ENCODE measurements at places on chromosomes 1 and 21.

DNA sequence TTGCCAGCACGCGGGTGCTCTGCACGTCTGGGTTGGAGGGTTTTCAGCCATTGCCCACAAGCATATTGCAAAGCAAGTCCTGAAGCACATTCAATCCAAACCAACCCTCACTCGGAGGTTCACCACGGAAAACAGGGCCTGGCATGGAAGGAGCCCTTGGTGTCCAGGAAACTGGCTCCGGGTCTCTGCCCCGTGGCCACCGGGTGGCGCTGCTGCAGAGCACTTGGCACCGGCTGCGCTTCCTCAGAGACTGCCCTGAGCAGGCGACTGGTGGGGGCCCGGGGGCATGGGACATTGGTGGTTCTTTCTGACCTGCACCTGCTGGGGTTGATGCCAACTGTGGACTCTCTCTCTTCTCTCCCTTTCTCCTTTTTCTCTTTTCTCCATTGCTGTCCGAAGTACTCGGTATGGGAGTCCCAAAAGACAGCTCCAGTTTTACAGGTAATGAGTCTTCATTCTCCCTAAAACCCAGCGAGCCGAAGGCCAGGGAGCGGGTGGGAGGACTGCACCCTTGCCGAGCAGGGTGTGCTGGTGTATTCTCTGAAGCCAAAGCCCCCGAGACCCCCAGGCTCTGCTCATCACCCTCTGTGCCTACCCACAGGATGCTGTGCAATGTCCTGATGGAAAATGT is 4.1 kb upstream of the KCNAB2 start:
- DNase-seq = peak; percentile 46

DNA sequence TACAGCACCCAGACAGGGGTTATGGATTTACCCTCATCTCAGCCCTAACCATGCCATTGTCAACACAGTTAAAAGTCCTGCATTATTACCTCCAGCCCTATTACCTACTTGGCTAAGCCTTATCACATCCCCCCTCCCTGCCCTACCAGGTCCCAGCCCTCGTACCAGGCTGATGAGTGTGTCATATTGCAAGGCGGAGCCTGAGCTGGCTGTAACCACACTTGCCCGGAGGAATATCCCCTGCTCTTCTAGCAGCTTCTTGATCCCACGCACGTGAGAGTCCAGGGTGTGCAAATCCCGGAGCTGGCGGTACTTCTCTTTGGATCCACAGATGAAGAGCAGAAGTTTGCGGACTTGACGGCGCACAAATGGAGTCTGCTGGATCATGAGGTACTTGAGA is 87.4 kb downstream of the UBR4 start:
- DNase-seq = no peak

GRCh38 chr1:22048351-22049192 is 3.9 kb upstream of the CDC42 start:
- DNase-seq = peak; percentile 65

GRCh38 chr1:168531615-168532345 is 12.0 kb downstream of the XCL2 start:
- no peak for DNase-seq

GRCh38 chr1:24659166-24659904 is 16.2 kb downstream of the SRRM1 start:
- DNase-seq = no peak

GRCh38 chr1:234970401-234970730 is 158.3 kb downstream of the TOMM20 start:
- DNase-seq = no peak

DNA sequence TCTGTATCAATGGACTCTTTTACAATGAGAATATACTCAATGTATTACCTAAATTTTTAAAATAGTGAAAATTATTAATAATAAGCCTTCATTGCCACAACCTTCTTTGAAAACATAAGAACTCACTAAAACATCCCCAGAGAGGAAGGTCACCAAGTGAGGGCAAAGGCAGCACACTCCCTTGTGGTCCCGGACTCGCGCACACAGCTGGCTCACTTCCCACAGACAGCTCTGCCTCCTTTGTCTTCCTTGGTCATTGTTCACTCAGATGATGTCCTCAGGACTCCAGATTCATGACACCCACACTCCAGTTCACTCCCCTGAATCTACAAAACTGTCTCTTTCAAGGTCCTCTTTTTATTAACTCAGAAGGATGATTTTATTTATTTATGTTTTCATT is 19.2 kb upstream of the UBR4 start:
- DNase-seq = no peak

- DNase-seq = no peak
Measured at GRCh38 chr1:7572654-7573152, 198.4 kb upstream of the VAMP3 start.

GRCh38 chr1:48761411-48761810 is 15.3 kb downstream of the BEND5 start:
- no peak for DNase-seq

- no peak for DNase-seq
Measured at GRCh38 chr1:91278754-91279153, 125.9 kb downstream of the HFM1 start.

- no peak for DNase-seq
Measured at GRCh38 chr1:59674595-59674994, 140.2 kb upstream of the HOOK1 start.

DNA sequence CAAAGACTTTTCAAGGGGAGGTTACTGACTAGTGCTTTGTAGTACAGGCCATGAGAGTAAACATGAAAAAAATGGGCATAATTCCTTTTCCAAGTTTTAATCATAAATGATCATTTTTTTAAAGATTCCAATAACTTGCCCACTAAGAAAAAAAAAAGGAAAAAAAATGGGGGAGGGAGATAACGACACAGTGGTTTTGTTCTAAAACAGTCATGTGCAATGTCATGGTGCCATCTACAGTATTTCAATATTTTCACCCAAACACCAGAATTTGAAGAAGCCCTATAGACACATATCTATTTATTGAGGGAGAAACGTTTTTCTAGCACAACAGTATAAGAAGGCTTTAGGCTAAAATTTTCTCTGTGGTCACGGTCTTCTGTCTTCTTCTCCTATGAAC is 250.2 kb downstream of the LTN1 start:
- DNase-seq = no peak

DNA sequence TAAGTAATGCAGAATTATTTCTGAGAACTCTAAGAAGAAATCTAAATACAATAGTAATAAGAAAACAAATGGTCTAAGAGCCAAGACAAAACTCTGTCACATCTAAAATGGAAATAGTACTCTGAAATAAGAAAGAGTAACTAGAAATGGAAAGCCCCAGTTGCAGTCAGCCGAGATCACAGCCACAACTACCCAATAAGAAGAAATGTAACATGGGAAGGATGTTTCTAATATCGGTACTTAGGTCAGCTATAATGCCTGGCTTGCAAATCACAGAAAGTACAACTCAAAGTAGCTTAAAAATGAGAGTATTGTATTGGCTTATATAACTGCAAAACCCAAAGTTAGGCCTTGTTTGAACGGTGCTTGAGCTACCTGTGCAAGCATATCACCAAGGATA is 58.6 kb upstream of the USP25 start:
- DNase-seq = no peak

DNA sequence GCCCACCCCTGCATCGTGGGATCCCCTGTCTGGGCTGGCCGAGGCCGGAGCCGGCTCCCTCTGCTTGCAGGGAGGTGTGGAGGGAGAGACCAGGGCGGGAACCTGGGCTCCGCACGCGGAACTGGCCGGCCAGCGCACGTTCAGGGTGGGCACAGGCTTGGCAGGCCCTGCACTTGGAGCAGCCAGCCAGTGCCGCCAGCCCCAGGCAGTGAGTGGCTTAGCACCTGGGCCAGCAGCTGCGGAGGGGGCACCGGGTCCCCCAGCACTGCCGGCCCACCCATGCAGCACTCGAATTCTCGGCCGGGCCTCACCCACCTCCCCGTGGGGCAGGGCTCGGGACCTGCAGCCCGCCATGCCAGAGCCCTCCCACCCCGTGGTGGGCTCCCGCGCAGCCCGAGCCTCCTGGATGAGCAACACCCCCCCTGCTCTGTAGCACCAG is 422.6 kb downstream of the AMY1C start:
- DNase-seq = no peak

- peak; percentile 50 for DNase-seq
Measured at GRCh38 chr1:20100632-20101355, 18.5 kb downstream of the PLA2G2D start.

DNA sequence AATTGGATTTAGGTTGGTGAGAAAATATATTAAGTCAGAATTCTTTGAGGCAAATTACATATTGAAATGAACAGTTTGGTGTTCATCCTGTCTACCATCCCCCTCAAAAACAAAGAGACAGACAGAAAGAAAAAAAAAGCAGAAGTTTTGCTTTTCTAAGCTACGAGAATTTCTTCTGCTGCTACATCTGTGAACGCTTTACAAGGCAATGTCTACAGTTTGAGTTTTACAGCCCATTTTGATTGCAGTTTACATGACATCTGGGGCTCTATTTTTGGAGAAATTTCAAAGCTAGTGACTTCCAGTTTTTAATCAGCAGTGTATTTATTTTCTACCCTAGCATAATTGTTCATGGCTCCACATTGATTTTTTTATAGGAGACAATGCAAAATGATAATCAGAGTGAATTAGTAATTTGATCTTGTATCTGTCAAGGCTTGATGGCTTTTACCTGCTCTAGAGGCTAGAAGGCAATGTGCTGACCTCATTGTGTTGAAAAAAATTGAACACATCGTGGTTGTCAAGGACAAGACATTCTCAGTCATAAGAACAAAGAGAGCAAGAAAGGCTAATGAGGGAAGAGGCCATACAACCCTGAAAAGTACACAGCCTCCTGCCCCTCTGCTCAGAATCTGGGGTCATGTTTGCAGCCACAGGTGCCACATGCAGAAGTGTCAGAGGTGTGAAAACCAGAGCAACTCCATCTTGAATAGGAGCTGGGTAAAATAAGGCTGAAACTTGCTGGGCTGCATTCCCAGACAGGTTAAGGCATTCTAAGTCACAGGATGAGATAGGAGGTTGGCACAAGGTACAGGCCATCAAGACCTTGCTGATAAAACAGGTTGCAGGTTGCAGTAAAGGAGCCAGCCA is 201.0 kb upstream of the CAMK1G start:
- DNase-seq = no peak

DNA sequence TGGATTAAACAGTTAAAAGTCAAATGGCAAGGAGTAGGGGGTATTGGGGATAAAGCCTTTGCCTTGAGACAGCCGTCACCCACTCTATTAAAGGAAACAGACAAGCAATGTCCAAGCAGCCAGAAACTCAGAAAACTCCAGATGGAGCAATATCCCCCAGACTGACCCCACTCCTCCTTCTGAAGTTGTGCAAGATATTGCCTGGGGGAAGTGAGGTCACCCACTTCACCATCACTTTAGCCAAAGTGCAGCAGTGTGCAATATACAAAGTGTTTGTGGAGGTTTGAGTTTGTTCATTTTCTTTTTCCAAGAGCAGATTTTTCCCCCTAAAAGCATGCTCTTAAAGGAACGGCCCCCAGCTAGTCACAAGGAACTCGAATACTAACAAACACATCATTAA is 125.1 kb downstream of the ETS2 start:
- DNase-seq = no peak

DNA sequence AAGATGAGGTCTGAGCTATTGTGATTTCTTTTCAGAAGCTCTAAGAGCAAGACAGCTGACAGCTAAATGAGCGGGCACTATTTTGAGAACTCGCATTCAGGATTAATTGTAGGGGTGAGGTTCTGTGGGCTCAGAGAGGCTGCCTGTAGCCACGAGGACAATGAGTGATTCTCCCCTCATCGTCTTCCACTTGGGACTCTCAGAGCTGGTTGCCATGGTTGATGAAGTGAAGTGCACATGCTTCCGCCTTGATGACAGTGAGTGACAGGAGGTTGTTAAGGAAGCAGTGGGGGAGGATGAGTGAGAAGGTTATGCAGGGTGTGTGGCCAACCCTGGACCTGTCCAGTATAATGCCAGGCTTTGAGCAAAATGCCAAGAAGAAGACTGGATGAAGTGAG is 341.7 kb downstream of the PCP4 start:
- DNase-seq = no peak

DNA sequence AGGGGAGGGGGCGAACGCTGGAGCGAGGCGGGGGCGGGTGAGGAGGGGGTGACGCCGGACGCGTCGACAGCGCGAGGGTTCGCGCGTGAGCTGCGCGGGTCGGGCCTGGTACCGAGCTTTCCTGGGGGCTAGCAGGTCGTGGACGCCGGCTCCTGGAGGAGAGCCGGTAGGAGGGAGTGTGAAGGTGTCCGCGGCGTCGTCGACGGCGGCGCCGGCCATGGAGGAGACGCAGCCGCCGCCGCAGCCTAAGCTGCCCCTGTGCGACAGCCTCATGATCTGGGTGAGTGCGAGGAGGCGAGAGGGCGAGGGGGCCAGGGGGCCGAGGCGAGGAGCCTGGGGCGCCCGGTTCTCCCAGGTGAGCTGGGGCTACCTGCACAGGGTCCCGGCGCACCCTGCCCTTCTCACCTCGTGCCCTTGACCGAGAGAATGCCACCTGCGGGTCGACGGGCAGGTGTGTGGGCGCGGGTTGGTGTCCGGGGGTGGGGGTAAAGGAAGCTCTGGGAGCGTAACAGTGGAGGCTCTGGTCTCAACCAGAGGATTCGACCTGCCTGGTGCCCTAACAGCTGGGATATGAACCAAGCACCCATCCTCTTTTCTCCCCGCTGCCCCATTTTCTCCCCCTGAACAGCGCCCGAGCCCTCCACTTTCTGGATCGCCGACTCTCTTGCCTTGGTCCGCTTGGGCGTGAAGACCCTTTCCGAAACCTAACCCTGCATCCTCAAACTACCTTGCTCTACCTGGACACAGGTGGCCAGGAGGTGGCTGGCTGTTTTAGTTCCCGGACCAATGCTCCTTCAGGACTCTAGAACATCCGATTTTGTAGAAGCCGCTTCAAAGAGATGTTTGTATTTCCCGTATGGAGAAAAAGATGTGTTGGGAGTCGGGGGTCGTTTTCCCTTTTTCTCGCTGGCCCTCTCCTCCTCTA is at the start of gene HOOK1:
Gene HOOK1 (plus strand): TSS at position 49 of the 925 bp plus-strand sequence. CDS start 169 bp downstream, at position 218.
- DNase-seq = no peak

- no peak for DNase-seq
Measured at GRCh38 chr1:6511056-6511455, 19.6 kb upstream of the PLEKHG5 start.

DNA sequence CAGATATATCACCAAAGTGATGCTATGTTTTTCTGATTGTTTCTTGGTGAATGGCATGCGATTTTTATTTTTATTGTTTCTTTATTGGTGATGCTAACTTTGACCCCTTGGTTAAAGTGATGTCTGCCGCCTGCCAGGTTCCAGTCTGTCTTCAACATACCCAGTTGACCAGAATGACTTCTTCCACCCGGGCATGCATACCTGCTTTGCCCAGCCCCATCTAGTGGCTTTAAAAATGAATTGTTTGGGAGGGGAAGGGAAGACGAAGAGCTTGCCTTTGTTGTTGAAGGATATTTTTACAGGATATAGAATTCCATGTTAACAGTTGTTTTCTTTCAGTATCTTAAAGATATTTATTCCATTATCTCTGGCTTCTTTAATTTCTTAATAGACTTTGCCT is 65.1 kb downstream of the ATG4C start:
- no peak for DNase-seq

DNA sequence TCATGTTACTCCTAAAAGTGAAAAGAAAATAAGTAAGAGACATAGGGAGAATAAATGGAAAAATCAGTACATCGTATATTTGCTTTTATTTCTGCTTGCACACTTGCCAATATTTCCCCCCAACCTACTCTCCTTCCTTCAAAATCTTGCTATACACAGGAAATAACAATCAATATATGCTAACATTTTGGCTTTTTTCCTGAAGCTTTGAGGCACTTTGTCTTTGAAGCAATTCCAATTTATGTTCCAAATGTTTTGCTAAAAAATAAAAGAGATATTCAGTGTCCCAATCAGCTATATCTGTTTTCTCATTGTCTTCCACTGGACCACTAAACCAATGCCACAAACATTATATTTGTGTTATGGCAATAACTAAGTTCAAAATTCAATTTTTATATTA is 184.0 kb upstream of the NEGR1 start:
- no peak for DNase-seq

- no peak for DNase-seq
Measured at GRCh38 chr1:211703812-211704537, 28.6 kb upstream of the NEK2 start.

Data from activated CD4-positive, alpha-beta T cell treated with anti-CD3 and anti-CD28 coated beads for 48 hours (primary cell).